ENCODE measurements at places on chromosomes 11 and 22. TPM values are rescaled to one million over a fixed set of nuclear protein-coding genes. Genes with fewer than 3 reads are reported as not detected.

The FAM181B gene
- total RNA-seq: 1.3 TPM

The USP2 gene
- total RNA-seq: 4.3 TPM

DNA sequence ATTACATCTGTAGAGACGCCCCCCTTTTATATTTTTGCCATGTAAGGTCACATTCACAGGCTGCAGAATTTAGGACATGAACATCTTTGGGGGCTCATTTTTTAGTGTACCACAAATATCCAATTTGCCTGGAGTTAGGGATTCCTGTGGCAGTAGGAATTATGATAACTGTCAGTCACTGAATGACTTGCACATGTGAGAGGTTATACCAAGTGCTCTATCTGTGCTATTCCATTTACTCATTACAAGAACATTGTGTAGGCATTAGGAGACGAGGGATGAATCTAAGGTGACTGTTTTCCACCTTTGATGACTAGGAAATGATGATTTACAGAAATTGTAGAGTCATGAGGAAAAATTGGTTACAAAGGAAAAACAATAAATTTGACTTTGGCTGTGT lies 79.3 kb downstream of the LIF start:
- H3K27me3 ChIP-seq: no peaks in the 10 kb centered on the region
- H3K27ac ChIP-seq: no peak overlapping the region
- no peak for DNase-seq
- H3K4me3 ChIP-seq: no peak overlapping the region
- no peaks in the 10 kb centered on the region for H3K4me1 ChIP-seq

The MMP1 gene
- not detected for total RNA-seq

GRCh38 chr11:97202613-97203292 lies 812.9 kb downstream of the JRKL start:
- no peak for DNase-seq
- H3K4me1 ChIP-seq: no peaks in the 10 kb centered on the region
- H3K27me3 ChIP-seq: no peaks in the 10 kb centered on the region
- no peak overlapping the region for H3K4me3 ChIP-seq
- H3K36me3 ChIP-seq: no peaks in the 10 kb centered on the region

DNA sequence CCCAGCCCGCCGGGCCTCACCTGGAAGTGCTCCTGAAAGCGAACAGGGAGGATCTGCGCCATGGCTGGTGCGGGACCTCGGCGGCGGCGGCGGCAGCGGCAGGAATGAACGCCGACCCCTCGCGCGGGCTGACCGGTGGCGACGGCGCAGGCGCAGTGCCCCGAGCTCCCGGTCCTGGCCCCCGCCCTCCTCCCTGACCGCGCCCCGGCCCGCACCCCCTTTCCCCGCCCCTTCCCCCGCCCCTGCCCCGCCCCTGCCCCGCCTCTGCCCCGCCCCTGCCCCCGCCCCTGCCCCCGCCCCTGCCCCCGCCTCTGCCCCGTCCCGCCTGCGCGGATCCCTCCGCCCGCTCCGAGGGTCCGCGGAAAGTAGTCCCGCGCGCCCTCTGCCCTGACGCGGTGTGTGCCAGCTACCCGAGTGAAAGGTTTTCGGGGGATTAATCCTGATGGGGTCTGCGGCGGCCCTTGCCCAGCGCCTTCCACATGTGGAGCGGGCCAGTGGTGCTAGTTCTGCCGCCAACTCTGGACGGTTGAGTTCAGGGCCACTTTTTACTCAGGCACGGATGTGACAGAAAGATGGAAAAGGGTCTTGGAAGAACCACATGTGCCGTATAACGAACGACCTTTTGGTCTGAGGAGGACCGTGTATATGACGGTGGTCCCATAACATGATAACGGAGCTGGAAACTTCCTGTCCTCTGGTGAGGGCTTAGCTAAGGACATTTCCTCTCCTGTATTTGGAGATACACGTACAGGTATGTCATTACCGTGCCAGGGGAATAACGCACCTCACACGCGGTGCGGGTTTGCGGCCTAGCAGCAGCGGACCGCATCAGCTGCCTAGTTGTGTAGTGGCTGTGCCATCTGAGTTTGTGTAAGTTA lies at the start of gene CLTCL1:
CLTCL1 (minus strand) TSS at position 140 of the 878 bp plus-strand sequence; CDS start at position 62, 78 bp downstream.
- H3K4me3 ChIP-seq: peak within 1 kb of the TSS; percentile 74
- no peaks in the 10 kb centered on the region for H3K27me3 ChIP-seq
- peak; percentile 83 for DNase-seq
- peak within 1 kb of the TSS; percentile 76 for H3K27ac ChIP-seq
- H3K36me3 ChIP-seq: no peaks in the 10 kb centered on the region

GRCh38 chr11:12625438-12626071 lies 48.7 kb upstream of the TEAD1 start:
- no peaks in the 10 kb centered on the region for H3K36me3 ChIP-seq
- H3K4me1 ChIP-seq: no peaks in the 10 kb centered on the region
- no peaks in the 10 kb centered on the region for H3K27me3 ChIP-seq
- DNase-seq: no peak
- no peak overlapping the region for H3K27ac ChIP-seq

DNA sequence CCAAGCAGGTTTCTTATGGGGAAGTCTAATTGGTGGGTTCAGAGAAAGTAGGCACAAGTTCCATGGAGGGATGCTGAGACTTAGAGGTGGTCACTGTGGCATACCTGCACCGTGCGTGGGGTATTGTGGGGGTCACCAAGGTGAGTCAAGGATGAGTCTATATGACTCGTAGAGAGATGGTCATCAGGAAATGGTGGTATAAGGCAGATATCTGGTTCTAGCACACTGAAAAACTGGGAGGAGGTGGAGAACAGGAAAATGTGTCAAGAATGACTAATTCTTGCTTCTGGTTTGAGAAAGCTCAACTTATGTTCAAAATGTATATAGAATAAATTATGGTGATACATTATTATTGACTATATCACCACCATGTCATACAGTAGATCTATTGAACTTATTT lies 258.1 kb downstream of the RAB38 start:
- no peaks in the 10 kb centered on the region for H3K4me1 ChIP-seq
- H3K27me3 ChIP-seq: no peaks in the 10 kb centered on the region
- no peaks in the 10 kb centered on the region for H3K36me3 ChIP-seq

DNA sequence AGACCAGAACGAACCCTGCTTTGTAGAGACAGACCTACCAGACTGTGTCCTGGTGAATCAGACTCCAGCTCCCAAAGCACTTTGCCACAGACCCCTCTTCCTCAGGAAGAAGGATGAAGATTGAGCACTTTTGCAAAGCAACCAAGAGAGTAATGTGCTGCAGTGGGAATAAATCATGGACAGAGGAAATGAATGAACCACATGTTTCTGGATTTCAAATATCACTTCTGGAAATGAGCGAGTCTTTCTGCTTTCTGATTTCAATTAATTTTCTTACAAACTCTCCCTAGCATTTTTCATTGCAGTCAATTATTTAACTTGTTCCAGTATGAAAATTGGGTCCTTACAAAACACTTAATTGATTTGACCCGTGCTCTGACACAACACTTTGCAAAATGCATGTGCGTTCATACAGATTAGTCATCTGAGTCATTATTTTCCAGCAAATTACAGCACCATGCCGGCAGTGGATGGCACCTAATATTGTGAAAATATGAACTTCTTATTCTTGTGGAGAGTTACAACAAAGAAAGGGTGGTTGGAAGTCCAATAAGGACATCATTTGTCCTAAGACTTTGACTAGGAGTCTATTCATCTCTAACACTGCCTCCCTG lies 315.9 kb upstream of the CCDC90B start:
- H3K27ac ChIP-seq: no peak overlapping the region
- no peak for DNase-seq
- no peaks in the 10 kb centered on the region for H3K36me3 ChIP-seq
- no peak overlapping the region for H3K4me3 ChIP-seq

GRCh38 chr11:57219021-57219627 lies 17.9 kb downstream of the APLNR start:
- no peaks in the 10 kb centered on the region for H3K36me3 ChIP-seq
- H3K4me1 ChIP-seq: no peaks in the 10 kb centered on the region
- no peak overlapping the region for H3K4me3 ChIP-seq
- DNase-seq: no peak
- H3K27ac ChIP-seq: no peak overlapping the region

DNA sequence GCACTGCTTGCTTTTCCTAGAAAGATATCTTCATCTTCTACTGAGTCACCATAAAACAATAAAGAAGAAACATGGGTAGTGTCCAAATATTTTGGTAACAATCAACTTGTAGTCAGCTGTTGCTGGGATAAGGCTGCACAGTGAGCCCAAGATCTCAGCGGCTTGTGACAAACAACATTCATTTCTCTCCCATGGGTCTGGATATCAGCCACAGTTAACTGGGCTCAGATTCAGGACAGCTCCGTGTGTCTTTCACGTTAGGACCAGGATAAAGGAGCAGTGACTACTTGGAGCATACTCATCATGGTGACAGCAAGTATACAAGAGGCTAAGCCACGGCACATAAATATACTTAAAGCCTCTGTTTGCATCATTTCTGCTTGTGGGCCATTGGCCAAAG lies 27.9 kb upstream of the GRK3 start:
- H3K4me3 ChIP-seq: no peak overlapping the region
- H3K27ac ChIP-seq: no peak overlapping the region
- H3K36me3 ChIP-seq: no peaks in the 10 kb centered on the region
- no peaks in the 10 kb centered on the region for H3K4me1 ChIP-seq

DNA sequence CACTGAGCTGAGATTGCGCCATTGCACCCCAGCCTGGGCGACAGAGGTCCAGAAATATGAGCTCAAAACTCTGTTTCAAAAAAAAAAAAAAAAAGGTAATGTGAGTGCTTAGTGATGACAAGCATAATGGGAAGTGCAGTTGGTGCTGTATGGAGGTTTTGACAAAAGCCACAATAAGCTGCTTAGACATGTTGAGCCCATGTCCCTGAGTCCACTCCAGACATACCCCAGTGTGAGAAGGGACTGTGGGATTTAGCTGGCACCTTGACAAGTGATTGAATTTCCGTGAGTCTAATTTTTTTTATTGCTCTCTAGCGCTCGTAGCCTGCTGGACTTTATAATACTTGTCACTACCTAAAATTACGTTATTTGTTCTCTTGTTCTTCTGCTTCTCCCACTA lies 15.1 kb upstream of the LGR4 start:
- H3K4me3 ChIP-seq: no peak overlapping the region
- no peak for DNase-seq
- peaks cover 10% of the 10 kb centered on the region for H3K36me3 ChIP-seq
- no peak overlapping the region for H3K27ac ChIP-seq

DNA sequence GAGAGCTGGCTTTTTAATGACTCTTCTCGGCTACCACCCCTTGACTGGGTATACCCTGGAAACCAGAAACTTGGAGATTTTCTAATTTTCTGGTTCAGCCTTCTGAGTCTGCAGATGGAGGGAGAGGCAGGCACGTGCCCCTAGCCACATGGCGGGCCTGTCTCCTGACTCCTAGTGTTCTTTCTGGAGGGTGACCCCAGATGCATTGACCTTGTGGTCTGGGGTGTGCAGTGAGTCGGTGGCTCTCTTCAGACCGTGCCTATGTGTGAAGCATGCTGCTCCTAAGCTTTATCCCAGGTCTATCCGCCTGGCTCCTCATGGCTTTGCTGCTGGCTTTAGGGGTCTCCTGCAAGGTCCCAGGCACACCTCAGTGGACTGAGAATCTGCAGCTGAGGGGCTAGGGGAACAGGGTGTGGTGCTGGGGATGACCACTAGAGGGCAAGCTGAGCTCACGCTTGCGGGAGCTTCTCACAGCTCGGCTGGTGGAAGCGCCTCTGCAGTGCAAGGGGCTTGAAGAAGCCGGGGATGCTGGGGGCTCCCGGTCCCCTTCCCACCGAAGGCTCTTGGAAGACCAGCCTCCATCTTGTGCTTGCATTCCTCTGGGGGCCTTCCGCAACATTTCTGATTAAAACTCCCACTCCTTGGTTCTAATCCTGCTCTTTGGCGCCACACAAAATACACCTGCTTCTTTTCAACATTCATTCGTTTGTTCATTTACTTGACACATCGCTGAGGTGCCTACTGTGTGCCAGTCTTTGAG lies 51.8 kb downstream of the OTOG start:
- no peak overlapping the region for H3K4me3 ChIP-seq
- peak; percentile 69 for DNase-seq
- no peaks in the 10 kb centered on the region for H3K36me3 ChIP-seq

DNA sequence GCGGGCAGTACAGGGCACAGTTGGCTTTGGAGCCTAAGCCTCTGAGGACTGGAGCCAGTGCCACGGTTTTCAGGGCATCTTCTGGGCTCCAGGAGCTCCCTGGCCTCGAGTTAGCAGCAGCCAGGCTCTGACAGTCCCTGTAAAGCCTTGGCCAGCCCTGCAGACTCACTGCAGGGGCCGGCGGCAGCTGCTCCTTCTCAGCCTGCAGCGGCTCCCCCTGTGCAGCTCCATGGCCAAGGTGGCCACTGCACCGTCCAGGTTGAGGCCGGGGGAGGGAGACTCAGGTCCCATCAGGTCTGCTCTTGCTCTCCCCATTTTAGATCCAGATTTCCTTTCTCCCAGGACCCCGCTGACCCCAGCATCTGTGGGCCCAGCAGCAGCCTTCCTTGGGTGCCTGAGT lies 1461.1 kb downstream of the BRD1 start:
- H3K4me3 ChIP-seq: no peak overlapping the region
- no peaks in the 10 kb centered on the region for H3K36me3 ChIP-seq
- no peaks in the 10 kb centered on the region for H3K27me3 ChIP-seq
- DNase-seq: no peak
- H3K4me1 ChIP-seq: no peaks in the 10 kb centered on the region

The MPEG1 gene
- 11.0 TPM for total RNA-seq

GRCh38 chr11:69446108-69446507 lies 35.4 kb upstream of the LINC01488 start:
- H3K27ac ChIP-seq: no peak overlapping the region
- H3K36me3 ChIP-seq: no peaks in the 10 kb centered on the region
- no peaks in the 10 kb centered on the region for H3K27me3 ChIP-seq
- H3K4me1 ChIP-seq: peaks cover 57% of the 10 kb centered on the region
- H3K4me3 ChIP-seq: no peak overlapping the region

- no peaks in the 10 kb centered on the region for H3K4me1 ChIP-seq
- no peak for DNase-seq
- H3K27me3 ChIP-seq: no peaks in the 10 kb centered on the region
Observed at GRCh38 chr11:30342736-30343166, 19.8 kb downstream of the ARL14EP start.

DNA sequence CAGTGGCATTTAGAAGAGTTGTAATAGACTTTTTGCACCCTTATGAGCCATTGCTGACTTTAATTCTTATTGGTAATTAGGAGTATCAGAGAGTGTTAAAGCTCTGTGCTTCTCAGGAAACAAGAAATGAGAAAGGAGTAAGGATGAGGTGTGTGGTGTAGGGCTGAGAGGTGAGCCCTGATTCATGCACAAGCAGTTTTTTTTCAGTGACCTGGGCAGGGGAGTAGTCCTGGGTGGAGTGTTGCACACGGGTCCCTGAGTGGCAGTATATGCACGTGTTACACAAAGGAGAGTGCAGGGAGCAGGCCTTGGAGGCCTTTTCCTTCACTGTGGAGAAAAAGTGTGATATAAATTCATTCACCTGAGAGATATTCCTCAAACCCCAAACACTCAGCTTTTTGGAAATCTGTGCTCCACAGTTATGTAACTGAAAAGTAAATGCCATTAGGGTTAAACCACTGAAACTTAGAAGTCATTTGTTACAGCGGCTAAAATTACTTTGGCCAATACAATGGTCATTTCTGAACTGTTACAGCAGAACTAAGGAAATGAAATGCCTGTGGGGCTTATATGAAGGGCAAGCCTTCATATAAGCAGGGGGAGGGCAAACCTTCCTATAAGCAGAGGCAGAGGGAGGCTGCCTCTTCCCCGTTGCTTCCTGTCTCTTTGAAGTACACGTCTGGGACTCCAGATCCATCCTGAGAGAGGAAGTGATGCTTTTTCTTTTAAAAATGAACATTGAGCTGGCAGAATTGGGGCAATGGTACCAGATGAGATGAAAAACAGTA lies 62.6 kb upstream of the OLFML1 start:
- no peak for DNase-seq
- H3K27me3 ChIP-seq: no peaks in the 10 kb centered on the region
- H3K4me1 ChIP-seq: no peaks in the 10 kb centered on the region
- no peak overlapping the region for H3K27ac ChIP-seq

- H3K27ac ChIP-seq: peak overlapping the region; percentile 93
- H3K4me3 ChIP-seq: peak overlapping the region; percentile 14
- peaks cover 26% of the 10 kb centered on the region for H3K4me1 ChIP-seq
- DNase-seq: peak; percentile 92
Observed at GRCh38 chr22:38981005-38981991, 849 bp upstream of the APOBEC3B start.

The SCN4B gene
- 13.4 TPM for total RNA-seq
